Dorsolateral prefrontal cortex (tissue), 122 donors: ENCODE measurements at places on chromosomes 6 and 20. TPM values are rescaled to one million over a fixed set of nuclear protein-coding genes. Genes with fewer than 3 reads are reported as not detected.

Gene ZSWIM3
- 5.9 TPM for total RNA-seq

Gene LTB
- not detected for total RNA-seq

Gene LRRC73
- 13.5 TPM for total RNA-seq

Gene SPATA25
- total RNA-seq, result 6.0 TPM

Gene RAMACL
- total RNA-seq, result 5.5 TPM

Gene MRPS10
- total RNA-seq, result 26.3 TPM

DNA sequence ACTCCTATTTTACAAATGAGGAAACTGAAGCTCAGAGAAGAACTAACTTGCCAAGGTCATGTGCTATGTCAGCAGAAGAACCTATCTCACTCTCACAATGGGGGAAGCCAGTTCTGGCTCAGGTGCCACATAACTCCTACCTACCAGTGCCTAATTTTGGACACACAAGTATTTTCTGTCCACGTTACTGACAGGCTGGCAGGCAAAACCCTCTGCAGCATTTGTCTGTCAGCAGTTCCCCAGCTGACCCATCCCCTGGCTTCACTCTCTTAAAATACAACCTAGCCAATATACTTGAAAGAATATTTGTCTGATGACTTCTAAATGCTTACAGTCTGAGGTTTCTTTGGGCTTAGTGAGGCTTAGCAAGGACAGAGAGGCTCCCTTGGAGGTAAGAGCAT is 15.5 kb downstream of the GSS start:
- no peak for DNase-seq

- no peak for DNase-seq
Observed at GRCh38 chr20:6680441-6680840, 87.0 kb upstream of the BMP2 start.

GRCh38 chr6:126127659-126128058 is 141.3 kb downstream of the TRMT11 start:
- no peak for DNase-seq

- DNase-seq, result no peak
Observed at GRCh38 chr6:79705456-79705995, 74.4 kb downstream of the SH3BGRL2 start.

DNA sequence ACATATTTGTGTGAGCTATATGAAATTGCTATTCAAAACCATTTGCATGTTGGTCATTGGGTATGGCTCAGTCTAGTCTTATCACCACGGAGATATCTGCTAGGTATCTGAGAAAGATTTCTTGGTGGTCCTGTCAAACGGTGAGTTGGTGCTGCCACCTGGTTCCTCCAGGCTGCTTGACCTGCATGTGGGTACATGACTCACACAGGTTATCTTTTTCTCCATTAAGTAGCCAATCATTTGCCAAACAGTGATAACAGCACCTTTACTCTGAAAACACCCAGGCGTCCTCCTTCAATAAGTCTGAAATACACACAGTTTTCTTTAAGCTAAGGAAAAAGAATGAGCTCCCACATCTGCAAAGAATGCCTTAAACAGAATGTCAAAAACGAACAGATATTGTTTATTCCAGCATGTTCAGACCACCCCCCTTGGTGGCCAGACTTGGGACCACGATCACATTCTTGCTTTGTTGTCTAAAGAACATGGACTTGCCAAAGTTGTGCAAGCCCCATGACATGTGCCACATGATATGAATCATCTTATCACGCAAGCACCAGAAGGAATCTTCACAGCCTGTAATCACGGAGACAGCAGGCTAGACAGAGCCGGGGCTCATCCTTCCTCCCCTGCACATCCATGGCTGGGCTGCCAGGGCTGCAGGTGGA is 200.7 kb upstream of the THBS2 start:
- no peak for DNase-seq

DNA sequence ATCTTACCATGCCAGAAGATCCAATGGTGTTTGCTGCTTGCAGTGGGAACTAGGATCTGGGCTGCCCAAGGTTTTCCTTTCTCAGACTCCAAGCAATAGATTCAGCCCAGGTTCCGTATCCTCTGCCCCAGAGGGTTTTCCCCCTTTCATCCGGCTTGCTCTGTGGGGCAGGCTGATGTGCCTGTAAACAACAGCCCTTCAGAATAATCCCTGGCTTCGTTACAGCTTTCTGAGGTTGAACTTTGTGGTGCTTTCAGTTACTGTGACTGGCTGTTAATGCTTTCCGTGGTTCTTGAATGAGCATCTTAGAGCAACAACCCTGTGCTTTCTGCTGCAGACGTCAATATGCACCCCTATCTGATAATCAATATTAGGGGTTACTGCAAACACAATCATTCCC is 400.4 kb downstream of the BTBD3 start:
- no peak for DNase-seq

- DNase-seq, result no peak
Observed at GRCh38 chr6:143180826-143181225, 120.1 kb downstream of the AIG1 start.

- no peak for DNase-seq
Observed at GRCh38 chr20:45297786-45298497, 8.7 kb upstream of the RBPJL start.

- DNase-seq, result peak; percentile 51
Observed at GRCh38 chr6:158474961-158475343, 84.9 kb upstream of the TMEM181 start.

- no peak for DNase-seq
Observed at GRCh38 chr6:104050455-104050854, 809.3 kb downstream of the HACE1 start.

GRCh38 chr6:133436652-133437051 is 195.5 kb downstream of the EYA4 start:
- DNase-seq, result no peak

DNA sequence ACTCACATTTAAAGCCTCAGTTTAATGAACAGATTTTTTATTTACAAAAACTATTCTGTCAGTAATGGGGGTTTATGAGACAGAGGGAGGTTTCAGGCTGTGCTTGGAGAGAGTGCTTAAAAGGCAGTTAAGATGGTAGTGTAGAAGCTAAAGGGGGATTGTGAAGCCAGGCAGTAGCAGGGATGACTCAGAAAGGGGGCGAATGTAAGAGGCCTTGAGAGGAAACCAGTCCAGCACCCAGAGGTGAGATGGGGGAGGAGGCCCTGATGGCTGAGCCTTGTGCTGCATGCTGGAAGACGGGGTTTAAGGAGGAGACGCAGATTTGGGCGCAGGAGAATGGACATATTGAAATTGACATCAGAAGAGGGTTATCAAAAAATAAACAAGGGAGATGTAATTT is 6.6 kb upstream of the SERPINB9 start:
- no peak for DNase-seq

GRCh38 chr6:24026050-24026449 is 100.0 kb upstream of the NRSN1 start:
- DNase-seq, result no peak

- DNase-seq, result no peak
Observed at GRCh38 chr6:142909686-142910085, 35.3 kb downstream of the HIVEP2 start.
